Bone marrow (tissue), 2 donors: ENCODE measurements at places on chromosomes 2 and 18.

GRCh38 chr18:50797142-50797541, 22.7 kb downstream of the MRO start:
- DNase-seq = no peak

GRCh38 chr2:10704034-10704594, 14.3 kb upstream of the NOL10 start:
- no peak for DNase-seq

DNA sequence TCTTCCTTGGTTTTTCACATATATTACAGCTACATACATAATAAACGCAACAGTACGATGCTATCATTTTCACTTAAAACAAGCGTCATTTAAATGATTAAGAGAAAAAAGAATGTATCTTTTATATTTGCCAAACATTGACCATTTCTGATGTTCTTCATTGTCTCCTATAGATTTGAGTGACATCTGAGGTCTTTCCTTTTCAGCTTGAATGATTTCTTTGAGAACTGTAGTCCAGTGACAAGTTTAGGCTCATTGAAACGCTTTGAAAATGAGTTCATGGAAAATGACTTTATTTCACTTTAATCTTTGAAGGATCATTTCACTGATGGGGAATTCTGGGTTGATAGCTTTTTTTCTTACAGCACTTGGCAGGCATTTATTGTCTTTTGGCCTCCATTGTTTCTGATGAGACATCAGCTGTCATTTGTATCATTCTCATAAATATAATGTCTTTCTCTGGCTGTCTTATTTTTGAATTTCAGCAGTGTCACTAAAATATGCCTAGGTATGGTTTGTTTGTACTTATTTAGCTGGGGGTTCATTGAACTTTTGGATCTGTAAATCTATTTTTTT, 10.9 kb downstream of the TGIF1 start:
- no peak for DNase-seq

GRCh38 chr2:170747921-170748320, 22.3 kb upstream of the ERICH2 start:
- DNase-seq = no peak

- no peak for DNase-seq
Observed at GRCh38 chr2:234046521-234046920, 4.0 kb upstream of the SPP2 start.

GRCh38 chr18:79575891-79576685, 103.5 kb upstream of the CTDP1 start:
- DNase-seq = no peak

DNA sequence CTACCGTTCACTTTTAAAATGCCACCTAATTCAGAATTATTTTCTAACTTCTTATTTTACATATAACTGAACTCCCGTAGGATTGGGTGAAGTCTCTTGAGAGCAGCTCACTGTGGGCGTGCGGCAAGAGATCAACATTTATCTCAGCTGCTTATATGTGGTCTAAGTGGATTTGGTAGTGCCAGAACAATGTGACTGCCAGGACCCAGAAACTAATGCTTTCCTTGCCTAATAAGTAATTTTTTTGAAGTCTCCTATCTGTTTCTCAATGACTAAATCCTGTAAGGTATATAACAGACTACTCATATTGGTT, 11.2 kb upstream of the NFE2L2 start:
- DNase-seq = no peak

- DNase-seq = no peak
Observed at GRCh38 chr2:138534791-138535190, 33.2 kb downstream of the SPOPL start.

DNA sequence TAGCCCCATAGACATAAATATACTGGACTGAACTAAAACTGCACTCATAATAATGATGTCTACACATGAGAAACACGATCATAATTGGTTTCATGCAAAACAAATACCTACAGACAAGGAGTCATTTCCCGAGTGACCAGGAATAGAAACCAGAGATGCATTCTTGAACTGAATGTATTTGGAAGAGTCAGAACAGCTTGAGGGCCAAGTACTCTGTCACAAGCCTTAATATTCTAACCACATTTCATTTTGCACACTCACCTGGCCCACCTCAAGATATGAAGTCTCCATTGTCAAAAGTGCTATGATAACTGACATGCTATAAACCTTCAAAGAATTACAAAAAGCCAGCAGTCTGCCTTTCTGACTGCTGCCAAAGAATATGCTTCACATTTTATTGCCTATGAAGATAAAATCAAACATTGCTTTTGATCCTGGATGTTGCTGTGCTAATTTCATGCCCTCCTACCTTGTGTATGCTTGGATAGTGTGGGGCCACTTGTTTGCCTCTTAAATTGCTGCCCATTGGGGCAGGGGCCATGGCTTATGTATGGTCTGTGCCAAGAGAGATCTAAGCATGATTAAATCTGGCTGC, 18.9 kb upstream of the ASAP2 start:
- no peak for DNase-seq

GRCh38 chr2:43387092-43388062, 161.0 kb upstream of the ZFP36L2 start:
- no peak for DNase-seq
